ENCODE measurements at places on chromosomes 11 and 22.

- no peak for DNase-seq
These were observed 1.5 kb downstream of the ATG13 start for GRCh38 chr11:46618837-46619236.

GRCh38 chr11:40314327-40314726 is 1145.1 kb downstream of the LRRC4C start:
- no peak for DNase-seq

DNA sequence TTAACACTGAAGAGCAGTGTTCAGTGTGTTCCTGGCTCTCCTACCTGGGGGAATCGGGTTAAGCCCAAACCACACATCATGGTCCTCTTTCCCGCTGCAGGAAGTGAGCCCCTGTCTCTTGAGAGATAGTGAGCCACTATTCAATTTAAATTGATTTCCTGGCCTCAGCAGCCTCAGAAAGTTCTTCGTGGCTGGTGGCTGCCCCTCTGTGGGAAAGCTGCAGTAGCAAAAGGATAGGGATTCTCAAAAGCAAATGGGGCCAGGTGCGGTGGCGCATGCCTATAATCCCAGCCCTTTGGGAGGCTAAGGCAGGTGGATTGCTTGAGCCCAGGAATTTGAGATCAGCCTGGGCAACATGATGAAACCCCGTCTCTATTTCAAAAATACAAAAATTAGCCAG is 49.1 kb upstream of the CD5 start:
- no peak for DNase-seq

DNA sequence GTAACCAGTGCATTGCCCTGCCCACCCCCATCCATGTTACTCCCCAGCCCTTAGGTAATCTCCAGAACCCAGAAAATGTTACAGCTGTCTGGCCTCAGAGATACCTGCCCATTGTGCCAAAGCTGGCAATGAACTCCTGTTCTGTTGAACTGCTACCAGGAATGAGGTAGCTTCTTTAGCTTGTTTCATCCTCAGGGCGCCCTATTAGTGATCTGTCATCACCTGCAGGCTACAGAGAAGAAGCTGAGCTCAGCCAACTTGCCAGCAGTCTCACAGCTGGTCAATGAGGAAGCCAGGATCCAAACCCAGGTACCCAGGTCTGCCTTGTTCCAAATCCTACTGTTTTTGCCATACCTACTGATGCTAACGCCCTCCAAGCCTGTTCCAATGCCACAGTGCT is 88.7 kb downstream of the GALNT18 start:
- no peak for DNase-seq

- no peak for DNase-seq
These were observed 829.7 kb upstream of the FAT3 start for GRCh38 chr11:91394727-91395414.

DNA sequence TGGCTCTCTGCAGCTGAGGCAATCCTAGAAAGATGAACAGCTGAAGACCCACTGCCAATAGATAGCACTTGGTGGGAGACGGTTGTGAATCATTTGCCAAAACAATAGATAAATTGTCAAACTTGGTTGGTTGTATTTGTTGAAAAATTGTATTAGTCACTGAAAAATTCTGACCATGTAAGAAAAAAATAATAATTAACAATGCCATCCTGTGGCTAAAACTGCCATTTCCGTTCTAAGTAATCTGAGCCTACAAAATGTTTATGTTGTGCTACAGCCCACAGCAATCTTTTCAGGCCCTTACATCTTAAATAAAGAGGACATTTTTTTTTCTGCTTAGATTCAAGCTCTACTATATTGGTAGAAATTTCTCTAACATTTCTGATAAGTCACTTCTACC is 103.2 kb upstream of the ANO3 start:
- DNase-seq: peak; percentile 15

DNA sequence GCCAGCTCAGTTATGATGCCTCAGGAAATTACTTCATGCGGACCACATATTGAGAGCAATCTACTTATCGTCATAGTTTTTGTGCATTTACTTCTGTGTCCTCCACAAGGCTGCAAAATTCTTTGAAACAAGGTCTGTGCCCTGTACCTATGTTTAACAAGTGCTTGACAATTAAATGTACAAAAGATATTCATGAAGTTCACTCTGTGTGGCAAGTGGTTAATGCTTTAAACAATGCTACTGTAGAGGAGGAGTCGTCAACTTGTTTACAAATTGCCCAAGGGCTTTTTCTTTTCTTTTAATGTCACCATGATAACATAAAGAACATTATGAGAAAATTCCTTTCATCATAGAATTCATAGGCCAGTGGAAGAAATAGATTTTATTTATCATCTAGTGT is 871.5 kb upstream of the CCDC90B start:
- DNase-seq: no peak

DNA sequence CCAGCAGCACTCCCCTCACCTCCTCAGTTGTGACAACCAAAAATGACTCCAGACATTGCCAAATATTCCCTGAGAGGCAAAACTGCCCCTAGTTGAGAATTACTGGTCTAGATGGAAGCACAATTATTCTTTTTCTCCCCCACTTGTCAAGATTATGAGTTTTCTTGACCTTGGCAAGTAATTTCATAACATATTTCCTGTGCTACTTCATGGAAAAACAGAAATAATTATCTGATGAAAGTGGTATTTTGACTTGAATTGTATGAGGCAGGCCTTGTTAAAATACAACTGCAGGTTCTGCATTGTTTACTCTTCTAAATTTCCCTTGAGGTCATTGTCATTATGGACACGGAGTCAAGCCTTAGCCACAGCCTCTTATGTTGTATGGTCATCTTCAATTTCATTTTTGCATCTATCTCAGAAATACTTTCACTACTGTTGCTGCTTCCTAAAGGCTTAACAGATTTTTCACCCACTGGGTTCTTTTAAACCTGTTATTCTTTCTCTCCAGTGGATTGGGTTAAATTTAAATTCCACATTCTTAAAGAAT is 32.2 kb upstream of the LDLRAD3 start:
- DNase-seq: no peak

DNA sequence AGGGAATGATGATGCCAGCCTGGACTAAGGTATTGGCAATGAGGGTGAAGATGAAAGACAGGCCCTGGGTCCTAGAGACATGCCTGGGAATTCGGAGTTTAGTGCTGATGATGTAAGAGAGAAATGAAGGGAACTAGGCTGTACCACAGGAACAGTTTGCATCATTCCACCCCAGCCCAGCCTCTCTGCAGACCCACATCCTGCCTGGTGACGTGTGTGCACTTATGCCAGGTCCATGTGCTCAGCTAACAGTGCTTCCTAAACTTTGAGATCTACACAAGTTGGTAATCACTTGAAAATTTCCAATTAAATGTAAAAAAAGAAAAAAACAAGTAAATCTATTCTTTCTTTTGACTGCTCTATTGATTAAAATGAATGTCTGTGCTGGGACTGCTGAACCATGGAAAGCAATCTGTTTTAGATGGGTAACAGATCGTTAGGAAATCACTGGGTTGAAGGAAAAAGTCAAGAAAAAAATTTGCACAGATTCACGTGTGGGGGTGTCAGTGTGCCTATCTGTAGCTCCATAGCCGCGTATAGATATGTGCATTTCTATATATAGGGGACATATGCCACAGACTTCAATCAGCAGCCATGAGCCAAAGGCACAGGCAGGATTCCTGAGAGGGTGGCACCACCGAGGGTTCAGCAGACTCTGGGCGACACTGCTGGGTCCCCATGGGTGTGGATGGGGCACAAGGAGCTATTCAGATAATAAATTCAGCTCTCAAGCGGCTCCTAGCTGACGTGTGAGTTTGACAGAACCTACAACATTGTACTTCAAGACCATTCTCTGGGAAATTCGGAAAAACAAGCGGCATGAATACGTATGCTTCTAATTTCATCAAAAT is 131.1 kb upstream of the OPCML start:
- DNase-seq: no peak

- DNase-seq: peak; percentile 10
These were observed 27.4 kb downstream of the CASP12 start for GRCh38 chr11:104870910-104871309.

DNA sequence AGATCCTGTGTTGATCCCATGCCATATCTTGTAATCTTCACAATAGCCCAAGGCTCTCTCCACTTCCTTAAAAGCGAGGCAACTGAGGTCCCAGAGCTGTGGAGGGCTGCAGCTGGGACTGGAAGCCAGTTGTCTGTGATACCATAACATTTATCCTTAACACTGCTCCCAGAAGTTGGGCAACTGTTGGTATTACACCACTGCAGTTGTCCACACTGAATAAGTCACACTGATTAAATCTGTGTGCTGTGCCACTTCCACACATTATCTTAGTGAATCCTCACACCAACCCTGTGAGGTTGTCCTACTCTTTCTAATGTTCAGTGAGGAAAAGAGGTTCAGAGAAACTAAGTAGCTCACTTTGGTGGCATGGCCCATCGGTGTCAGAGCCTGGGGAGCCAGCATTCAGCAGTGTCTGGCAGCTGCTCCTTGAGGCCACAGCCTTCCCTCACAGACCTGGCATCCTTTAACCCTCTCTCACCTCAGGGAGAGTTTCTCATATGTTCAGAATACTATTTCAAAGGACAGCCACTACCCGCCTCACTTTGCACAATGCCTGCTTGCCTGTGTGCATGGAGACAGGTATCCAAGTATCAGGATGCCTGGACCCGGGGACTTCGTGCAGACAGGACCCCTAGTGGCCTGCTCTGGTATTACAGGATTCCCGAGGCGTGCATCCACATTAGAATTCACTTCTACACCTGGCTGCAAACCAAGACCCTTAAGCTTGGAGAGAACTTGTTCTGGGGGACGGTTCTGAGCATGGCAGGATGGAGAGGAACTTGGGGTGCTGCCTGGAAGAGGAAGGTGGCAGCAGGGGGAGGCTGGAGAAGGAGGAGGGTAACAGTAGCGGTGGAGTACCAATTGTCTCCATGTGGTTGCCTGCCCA is 221.9 kb upstream of the TBCEL start:
- peak; percentile 42 for DNase-seq

- no peak for DNase-seq
These were observed 17.9 kb upstream of the TPH1 start for GRCh38 chr11:18063862-18064434.

GRCh38 chr11:65363770-65364169 is 9.2 kb downstream of the TIGD3 start:
- no peak for DNase-seq

- DNase-seq: no peak
These were observed 169.7 kb downstream of the CEP164 start for GRCh38 chr11:117497206-117497951.

- no peak for DNase-seq
These were observed 249.4 kb downstream of the SBF2 start for GRCh38 chr11:10044618-10045017.

DNA sequence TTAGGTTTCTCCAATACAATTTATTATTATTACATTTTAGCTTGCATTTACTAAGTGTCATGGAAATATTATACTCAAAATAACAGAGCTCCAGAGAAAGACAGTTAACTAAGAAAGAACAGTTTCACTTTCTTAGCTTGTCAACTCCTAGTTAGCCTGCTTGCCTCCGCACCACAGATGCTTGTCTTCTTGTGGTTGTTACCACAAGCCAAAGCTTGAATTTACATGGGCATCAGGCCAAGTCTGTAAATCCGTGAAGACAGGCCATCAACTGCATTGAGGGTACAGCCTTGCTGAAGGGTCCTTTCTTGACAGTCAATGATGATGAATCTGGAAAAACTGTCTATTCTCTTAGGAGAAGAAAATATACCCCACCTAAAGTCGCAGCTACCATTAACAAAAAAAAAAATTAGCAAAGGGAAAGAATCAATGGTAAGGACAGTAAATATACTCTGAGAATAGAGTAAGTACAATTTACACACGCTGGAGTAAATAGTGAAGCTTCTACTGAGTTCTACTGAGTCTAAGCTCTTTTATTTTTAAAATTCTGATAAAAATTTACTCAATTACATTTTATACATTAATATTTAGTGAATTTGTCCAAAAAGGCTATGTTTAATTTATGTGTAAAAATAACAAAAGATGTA is 15.6 kb upstream of the DENND5A start:
- peak; percentile 24 for DNase-seq

- no peak for DNase-seq
These were observed 175.8 kb downstream of the MPPED1 start for GRCh38 chr22:43587574-43587973.

GRCh38 chr22:49264696-49265095 is 563.0 kb downstream of the BRD1 start:
- DNase-seq: no peak

GRCh38 chr11:47783087-47783610 is 16.0 kb upstream of the FNBP4 start:
- no peak for DNase-seq

DNA sequence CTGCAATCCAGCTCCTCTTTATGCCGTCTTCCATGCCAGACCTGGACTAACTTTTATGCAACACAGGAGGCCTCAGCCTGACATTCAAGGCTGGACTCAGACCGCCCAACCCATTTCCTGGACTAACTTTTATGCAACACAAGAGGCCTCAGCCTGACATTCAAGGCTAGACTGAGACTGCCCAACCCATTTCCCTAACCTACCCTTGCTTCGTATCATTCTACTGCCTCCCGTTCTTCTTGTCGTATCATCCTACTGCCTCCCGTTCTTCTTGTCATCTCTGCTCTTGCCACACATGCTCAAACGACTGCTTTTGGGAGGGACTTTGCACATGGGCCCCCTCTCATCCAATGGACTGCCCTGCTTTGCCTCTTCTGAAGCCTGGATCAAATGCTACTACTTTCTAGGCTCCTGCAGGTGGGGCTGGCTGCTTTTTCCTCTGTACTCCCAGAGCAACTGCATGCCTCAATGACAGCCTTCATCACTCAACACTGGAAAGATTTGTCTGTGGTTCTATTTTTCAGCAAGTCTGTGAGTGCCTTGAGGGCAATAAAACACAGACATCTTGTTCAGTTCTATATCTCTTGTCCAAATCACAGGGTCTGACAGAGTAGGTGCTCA is 7.8 kb downstream of the TBC1D10A start:
- DNase-seq: no peak

Measured in kidney glomerular epithelial cell (primary cell).